Neuronal stem cell (in vitro differentiated cells): ENCODE measurements at places on chromosomes 6 and 20.

GRCh38 chr6:2938004-2938631 is 33.2 kb downstream of the SERPINB6 start:
- H3K27ac ChIP-seq: no peak overlapping the region
- H3K36me3 ChIP-seq: no peaks in the 10 kb centered on the region
- DNase-seq: no peak
- H3K4me1 ChIP-seq: no peaks in the 10 kb centered on the region
- no peaks in the 10 kb centered on the region for H3K27me3 ChIP-seq

GRCh38 chr20:56762829-56763228 is 133.7 kb downstream of the TFAP2C start:
- no peaks in the 10 kb centered on the region for H3K27me3 ChIP-seq
- no peaks in the 10 kb centered on the region for H3K4me1 ChIP-seq
- no peak for DNase-seq
- no peaks in the 10 kb centered on the region for H3K36me3 ChIP-seq

- peaks cover 13% of the 10 kb centered on the region for H3K4me1 ChIP-seq
- DNase-seq: no peak
- no peaks in the 10 kb centered on the region for H3K27me3 ChIP-seq
- H3K4me3 ChIP-seq: no peak overlapping the region
- peaks cover 66% of the 10 kb centered on the region for H3K36me3 ChIP-seq
- no peak overlapping the region for H3K27ac ChIP-seq
Observed at GRCh38 chr20:2657241-2657640, 4.8 kb downstream of the NOP56 start.

- no peaks in the 10 kb centered on the region for H3K27me3 ChIP-seq
- no peak overlapping the region for H3K4me3 ChIP-seq
- no peaks in the 10 kb centered on the region for H3K36me3 ChIP-seq
- no peak overlapping the region for H3K27ac ChIP-seq
- DNase-seq: no peak
- peaks cover 4% of the 10 kb centered on the region for H3K4me1 ChIP-seq
Observed at GRCh38 chr6:1143655-1144054, 168.2 kb upstream of the FOXQ1 start.

GRCh38 chr6:157253017-157253416 is 70.3 kb downstream of the TMEM242 start:
- H3K27ac ChIP-seq: no peak overlapping the region
- H3K4me3 ChIP-seq: no peak overlapping the region
- no peak for DNase-seq
- H3K4me1 ChIP-seq: no peaks in the 10 kb centered on the region

- no peaks in the 10 kb centered on the region for H3K36me3 ChIP-seq
- peaks cover 12% of the 10 kb centered on the region for H3K4me1 ChIP-seq
- no peak overlapping the region for H3K4me3 ChIP-seq
- DNase-seq: no peak
- H3K27me3 ChIP-seq: no peaks in the 10 kb centered on the region
- H3K27ac ChIP-seq: no peak overlapping the region
Observed at GRCh38 chr6:131292145-131292938, 157.1 kb downstream of the AKAP7 start.

GRCh38 chr6:103236923-103237322 is 1622.8 kb downstream of the HACE1 start:
- no peaks in the 10 kb centered on the region for H3K4me1 ChIP-seq
- H3K36me3 ChIP-seq: no peaks in the 10 kb centered on the region
- H3K27ac ChIP-seq: no peak overlapping the region
- no peak overlapping the region for H3K4me3 ChIP-seq
- no peaks in the 10 kb centered on the region for H3K27me3 ChIP-seq

DNA sequence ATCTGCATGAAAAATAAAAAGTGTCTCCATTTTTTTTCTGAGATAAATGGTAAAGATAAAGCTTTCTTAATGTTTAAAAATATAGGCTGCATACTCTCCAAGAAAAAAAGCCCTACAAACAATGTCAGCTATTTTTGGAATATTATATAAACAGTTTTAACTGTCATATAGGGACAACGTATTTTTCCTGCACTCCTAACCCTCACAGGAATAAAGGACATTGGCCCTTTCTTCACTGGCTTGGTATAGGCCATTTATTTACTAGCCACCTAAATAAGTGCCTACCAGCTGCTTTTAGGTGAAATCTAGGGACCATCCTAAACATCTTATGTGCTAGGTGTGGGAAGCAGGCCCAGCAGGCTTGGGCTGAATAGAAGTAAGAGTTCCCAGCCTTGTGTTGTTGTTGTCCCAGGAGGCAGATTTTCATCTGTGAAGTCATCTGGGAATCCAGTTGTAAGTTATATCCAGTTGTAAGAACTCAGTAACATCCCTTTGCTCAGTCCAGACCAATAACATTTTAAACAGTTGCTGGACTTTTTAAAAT is 21.3 kb downstream of the FOXO3 start:
- no peak overlapping the region for H3K27ac ChIP-seq
- H3K4me1 ChIP-seq: peaks cover 11% of the 10 kb centered on the region
- H3K36me3 ChIP-seq: peaks cover 2% of the 10 kb centered on the region
- no peaks in the 10 kb centered on the region for H3K27me3 ChIP-seq

DNA sequence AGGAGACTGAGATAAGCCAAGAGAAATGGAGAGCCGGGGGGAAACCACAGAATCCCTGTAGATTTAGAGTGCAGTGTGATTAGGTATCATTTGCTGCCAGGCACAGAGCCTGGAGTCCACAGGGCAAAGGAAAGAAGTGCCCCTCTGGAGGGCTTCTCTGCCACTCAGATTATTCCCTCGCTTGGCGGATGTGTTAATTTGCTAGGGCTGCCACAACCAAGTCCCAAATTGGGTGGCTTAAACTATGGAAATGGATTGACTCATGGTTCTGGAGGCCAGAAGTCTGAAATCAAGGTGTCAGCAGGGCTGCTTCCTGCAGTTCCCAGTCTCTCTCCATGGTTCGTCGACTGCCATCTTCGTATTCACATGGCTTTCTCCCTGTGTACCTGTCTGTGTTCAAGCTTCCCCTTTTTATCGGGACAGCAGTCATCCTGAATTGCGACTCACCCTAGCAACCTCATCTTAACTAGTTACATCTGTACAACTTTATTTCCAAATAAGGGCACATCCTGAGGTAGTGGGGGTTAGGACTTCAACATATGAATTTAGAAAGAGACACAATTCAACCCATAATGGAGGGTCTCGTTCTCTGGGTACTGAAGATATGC is 122.2 kb downstream of the ANKRD60 start:
- no peak overlapping the region for H3K4me3 ChIP-seq
- H3K27ac ChIP-seq: no peak overlapping the region
- no peaks in the 10 kb centered on the region for H3K36me3 ChIP-seq
- H3K4me1 ChIP-seq: no peaks in the 10 kb centered on the region
- no peak for DNase-seq
- no peaks in the 10 kb centered on the region for H3K27me3 ChIP-seq

DNA sequence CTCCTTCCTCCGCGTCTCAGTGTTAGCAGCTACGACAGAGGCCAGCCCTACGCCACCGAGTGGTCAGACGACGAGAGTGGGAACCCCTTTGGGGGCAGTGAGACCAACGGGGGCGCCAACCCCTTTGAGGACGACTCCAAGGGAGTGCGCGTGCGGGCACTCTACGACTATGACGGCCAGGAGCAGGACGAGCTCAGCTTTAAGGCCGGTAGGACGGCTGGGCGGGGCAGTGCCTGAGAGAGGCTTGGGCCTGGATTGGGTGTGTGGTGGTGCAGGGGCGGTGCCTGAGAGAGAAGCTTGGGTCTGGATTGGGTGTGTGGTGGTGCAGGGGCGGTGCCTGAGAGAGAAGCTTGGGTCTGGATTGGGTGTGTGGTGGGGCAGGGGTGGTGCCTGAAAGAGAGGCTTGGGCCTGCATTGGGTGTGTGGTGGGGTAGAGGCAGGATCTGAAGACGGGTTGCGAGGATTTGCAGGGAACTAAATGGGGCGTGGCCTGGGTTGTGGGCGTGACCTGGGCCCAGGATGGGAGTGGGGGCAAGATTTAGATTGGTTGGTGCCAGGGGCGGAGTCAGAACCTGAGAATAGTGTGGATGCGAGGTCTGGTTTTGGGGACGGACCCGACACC is 24.4 kb downstream of the SPDEF start:
- no peak for DNase-seq
- no peak overlapping the region for H3K27ac ChIP-seq
- no peaks in the 10 kb centered on the region for H3K36me3 ChIP-seq
- no peak overlapping the region for H3K4me3 ChIP-seq
- H3K27me3 ChIP-seq: no peaks in the 10 kb centered on the region

- peaks cover 7% of the 10 kb centered on the region for H3K4me1 ChIP-seq
- no peak overlapping the region for H3K27ac ChIP-seq
- no peaks in the 10 kb centered on the region for H3K27me3 ChIP-seq
- no peak for DNase-seq
Observed at GRCh38 chr6:169640983-169641382, 60.8 kb downstream of the WDR27 start.

GRCh38 chr6:150739711-150740349 is 125.7 kb upstream of the MTHFD1L start:
- no peak overlapping the region for H3K4me3 ChIP-seq
- H3K36me3 ChIP-seq: no peaks in the 10 kb centered on the region
- no peak for DNase-seq
- H3K4me1 ChIP-seq: peaks cover 12% of the 10 kb centered on the region
- H3K27me3 ChIP-seq: no peaks in the 10 kb centered on the region
- peak overlapping the region; percentile 2 for H3K27ac ChIP-seq

- H3K27ac ChIP-seq: no peak overlapping the region
- no peaks in the 10 kb centered on the region for H3K36me3 ChIP-seq
- peak overlapping the region; percentile 91 for H3K4me3 ChIP-seq
- peaks cover 4% of the 10 kb centered on the region for H3K4me1 ChIP-seq
Observed at GRCh38 chr6:142943711-142944123, 1.3 kb downstream of the HIVEP2 start.

DNA sequence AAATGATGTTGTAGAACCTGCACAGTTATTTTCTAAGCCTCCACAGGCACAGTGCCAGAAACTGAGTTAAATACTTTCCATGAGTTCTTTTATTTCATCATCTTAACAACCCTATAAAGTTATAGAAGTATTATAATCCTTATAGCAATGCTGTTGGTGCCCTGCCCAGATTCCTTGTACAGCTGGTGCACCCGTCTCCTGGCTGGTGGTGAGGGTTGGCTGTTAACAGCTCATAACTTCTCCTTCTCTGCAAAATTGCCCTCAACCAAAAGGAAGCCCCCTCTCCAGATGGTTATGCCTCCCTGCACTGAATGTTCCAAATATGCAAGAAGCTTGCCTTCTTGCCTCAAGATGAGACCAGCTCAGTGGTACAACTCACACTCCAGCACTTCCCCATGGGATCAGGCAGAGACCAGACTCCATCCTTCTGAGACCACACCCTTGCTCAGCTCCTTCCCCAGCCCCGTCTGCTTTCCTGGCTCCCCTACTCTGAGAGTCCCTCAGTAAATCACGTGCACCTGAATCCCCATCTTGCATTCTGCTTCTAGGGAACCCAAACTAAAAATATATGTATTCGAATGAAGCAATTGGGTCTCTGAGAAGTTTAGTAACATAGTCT is 304.4 kb upstream of the PLCB4 start:
- H3K4me1 ChIP-seq: no peaks in the 10 kb centered on the region
- H3K27me3 ChIP-seq: no peaks in the 10 kb centered on the region
- H3K36me3 ChIP-seq: peaks cover 5% of the 10 kb centered on the region
- H3K4me3 ChIP-seq: no peak overlapping the region

DNA sequence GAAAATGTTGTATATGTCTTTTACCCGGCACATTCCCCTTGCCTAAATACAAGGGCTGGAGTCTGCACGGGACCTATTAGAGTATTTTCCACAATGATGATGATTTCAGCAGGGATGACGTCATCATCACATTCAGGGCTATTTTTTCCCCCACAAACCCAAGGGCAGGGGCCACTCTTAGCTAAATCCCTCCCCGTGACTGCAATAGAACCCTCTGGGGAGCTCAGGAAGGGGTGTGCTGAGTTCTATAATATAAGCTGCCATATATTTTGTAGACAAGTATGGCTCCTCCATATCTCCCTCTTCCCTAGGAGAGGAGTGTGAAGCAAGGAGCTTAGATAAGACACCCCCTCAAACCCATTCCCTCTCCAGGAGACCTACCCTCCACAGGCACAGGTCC is 11.3 kb upstream of the MAPRE1 start:
- H3K27ac ChIP-seq: no peak overlapping the region
- H3K27me3 ChIP-seq: no peaks in the 10 kb centered on the region
- no peak overlapping the region for H3K4me3 ChIP-seq
- DNase-seq: no peak

DNA sequence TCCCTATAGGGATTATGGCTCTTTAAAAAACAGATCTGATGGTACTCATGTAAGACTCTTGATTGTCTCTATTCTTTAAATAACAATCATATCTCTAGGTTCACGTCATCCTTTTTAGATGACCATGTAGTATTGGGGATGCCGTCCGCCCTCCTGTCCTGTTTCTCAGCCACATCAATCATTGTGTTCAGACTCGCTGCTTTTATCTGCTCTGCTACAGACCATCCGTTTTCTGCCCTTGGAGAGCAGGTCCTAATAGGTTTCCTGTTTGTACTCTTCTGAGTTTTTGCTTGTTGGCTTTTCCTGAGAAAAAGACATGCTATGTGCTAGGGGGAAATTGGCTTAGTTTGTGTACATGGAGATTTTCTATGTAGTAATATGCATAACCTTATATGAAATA is 76.8 kb downstream of the SASH1 start:
- H3K27me3 ChIP-seq: no peaks in the 10 kb centered on the region
- H3K4me1 ChIP-seq: peaks cover 9% of the 10 kb centered on the region
- H3K36me3 ChIP-seq: no peaks in the 10 kb centered on the region

DNA sequence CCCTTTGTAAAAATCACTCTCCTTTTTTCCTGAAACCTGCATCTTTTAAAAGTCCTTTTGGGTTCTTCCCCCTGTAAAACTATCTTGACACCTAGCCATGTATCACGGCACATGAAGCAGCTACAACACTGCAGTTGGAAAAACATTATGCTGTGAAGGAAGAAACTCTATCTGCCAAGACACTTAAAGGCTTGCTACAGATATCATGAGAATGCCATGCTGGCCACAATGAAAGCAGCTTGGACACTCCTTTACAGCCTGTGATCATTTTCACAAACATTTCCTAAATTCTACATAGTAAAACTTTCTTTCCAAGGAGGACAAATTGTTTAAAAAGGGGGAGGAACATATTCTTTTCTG is 31.8 kb downstream of the CNKSR3 start:
- H3K27ac ChIP-seq: no peak overlapping the region
- H3K36me3 ChIP-seq: no peaks in the 10 kb centered on the region
- no peaks in the 10 kb centered on the region for H3K27me3 ChIP-seq
- H3K4me1 ChIP-seq: peaks cover 26% of the 10 kb centered on the region
- no peak for DNase-seq

- peaks cover 7% of the 10 kb centered on the region for H3K4me1 ChIP-seq
- no peaks in the 10 kb centered on the region for H3K36me3 ChIP-seq
- H3K27me3 ChIP-seq: no peaks in the 10 kb centered on the region
- no peak overlapping the region for H3K27ac ChIP-seq
Observed at GRCh38 chr6:11766589-11767450, 11.8 kb downstream of the ADTRP start.

DNA sequence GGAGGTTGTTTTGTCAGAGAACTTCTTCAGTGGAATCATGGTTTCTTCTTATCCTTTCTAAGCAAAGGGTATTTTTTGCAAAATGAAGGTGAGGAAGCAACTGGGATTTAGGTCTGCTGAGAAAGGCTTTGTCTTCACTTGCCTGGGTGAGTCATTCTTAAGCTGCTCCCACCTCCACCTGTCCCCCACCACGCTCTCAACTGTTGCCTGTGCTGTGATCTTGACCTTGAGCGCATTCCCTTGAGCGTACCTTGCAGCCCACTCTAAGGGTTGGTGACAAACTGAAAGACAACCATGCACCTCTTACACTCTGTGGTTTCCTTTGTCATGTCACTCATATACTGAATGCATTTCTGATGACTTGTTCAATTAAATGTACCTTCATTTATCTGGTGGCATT is 641.1 kb downstream of the RNF144B start:
- no peak overlapping the region for H3K27ac ChIP-seq
- H3K36me3 ChIP-seq: no peaks in the 10 kb centered on the region
- no peak for DNase-seq
- H3K4me3 ChIP-seq: no peak overlapping the region
- no peaks in the 10 kb centered on the region for H3K27me3 ChIP-seq

GRCh38 chr6:3770023-3770720 is 18.7 kb upstream of the PXDC1 start:
- no peak for DNase-seq
- no peak overlapping the region for H3K4me3 ChIP-seq
- no peaks in the 10 kb centered on the region for H3K36me3 ChIP-seq
- H3K27ac ChIP-seq: no peak overlapping the region
